ENCODE measurements at places on chromosomes 16 and 17. TPM values are rescaled to one million over a fixed set of nuclear protein-coding genes. Genes with fewer than 3 reads are reported as not detected.

The CACNG3 gene
- not detected for total RNA-seq

The TNFSF12 gene
- total RNA-seq = 12.6 TPM

The C17orf100 gene
- 2.8 TPM for total RNA-seq

The APPBP2 gene
- total RNA-seq = 25.8 TPM

The TBC1D26 gene
- total RNA-seq = 0.05 TPM

The IL17C gene
- total RNA-seq = not detected

The IRX6 gene
- not detected for total RNA-seq

The EME1 gene
- total RNA-seq = 15.3 TPM

The MYH8 gene
- total RNA-seq = not detected

The FOXN1 gene
- total RNA-seq = not detected

The KRTAP4-12 gene
- total RNA-seq = not detected

The CA4 gene
- total RNA-seq = 1.4 TPM

The CMTM2 gene
- total RNA-seq = not detected

The THRA gene
- total RNA-seq = 11.7 TPM

The TRAF7 gene
- total RNA-seq = 108 TPM

The RAI1 gene
- 51.0 TPM for total RNA-seq

The MAPK7 gene
- 28.9 TPM for total RNA-seq

The GEMIN4 gene
- 34.9 TPM for total RNA-seq

The HBA1 gene
- total RNA-seq = 4.4 TPM

The ZNF624 gene
- total RNA-seq = 3.9 TPM

The ABCA9 gene
- total RNA-seq = 0.05 TPM

The HBZ gene
- total RNA-seq = 1.1 TPM

The ANKFN1 gene
- not detected for total RNA-seq

The SCNN1B gene
- total RNA-seq = 10.7 TPM

The FBXL16 gene
- 28.0 TPM for total RNA-seq

The ZG16 gene
- not detected for total RNA-seq

The MRC2 gene
- 120 TPM for total RNA-seq

The CCDC40 gene
- total RNA-seq = 18.0 TPM

The PLCG2 gene
- 10.8 TPM for total RNA-seq

The BRICD5 gene
- 8.7 TPM for total RNA-seq

The TMEM107 gene
- 10.6 TPM for total RNA-seq

The CARD14 gene
- total RNA-seq = not detected

Data from Panc1 (cell line).